ENCODE measurements at places on chromosomes 1 and 21.
A peak's percentile ranks its signal among the peaks of the same experiment; 100 is the strongest.

DNA sequence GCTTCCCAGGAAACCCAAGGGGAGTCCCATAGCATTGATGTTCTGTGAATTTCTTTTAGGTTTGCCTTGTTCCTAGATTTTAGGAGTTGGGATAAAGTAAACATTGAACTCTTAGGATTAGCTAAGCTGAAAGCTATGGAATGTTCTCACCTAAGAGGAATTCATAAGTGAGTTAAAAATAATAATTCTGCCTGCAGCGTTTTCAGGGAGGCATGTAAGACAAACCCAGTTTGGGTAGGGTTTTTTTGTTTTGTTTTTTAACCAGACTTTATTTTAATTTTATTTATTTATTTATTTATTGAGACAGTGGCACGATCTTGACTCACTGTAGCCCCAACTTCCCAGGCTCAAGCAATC, 28.9 kb upstream of the CD101 start:
- no peak for DNase-seq

- DNase-seq, result no peak
Measured at GRCh38 chr1:92820551-92820950, 11.3 kb upstream of the RPL5 start.

DNA sequence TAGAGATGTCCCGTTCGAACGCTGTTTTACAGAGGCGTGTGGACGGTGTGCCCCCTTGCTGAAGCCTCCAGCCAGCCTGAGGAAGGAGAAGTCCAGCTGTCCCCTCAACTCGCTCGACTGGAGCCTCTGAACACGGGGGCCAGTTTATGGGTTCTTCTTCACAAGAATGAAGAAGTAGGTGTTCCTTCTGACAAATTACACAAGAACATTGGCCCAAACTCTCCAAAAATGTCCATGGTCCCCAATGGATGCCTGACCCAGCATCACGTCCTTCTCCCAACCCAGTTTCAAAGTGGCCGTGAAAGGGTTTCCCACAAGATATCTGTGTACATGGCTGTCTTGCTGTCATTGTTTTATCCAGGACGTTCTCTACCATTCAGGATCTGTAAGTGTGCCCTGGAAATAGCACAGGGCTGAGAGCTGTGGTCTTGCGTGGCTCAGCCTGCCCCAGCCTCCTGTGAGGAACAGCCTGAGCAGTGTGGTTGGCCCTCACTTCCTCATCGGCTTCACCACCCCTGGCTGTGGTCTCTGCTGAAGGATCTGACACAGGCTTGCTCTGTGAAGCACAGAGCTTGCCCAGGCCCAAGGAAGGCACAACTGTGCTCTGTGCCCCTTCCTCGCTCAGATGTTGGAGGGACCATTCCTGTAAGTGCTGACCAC, 1.0 kb upstream of the S100B start:
- no peak for DNase-seq

GRCh38 chr1:77797991-77798390, 18.5 kb downstream of the MIGA1 start:
- DNase-seq, result no peak

DNA sequence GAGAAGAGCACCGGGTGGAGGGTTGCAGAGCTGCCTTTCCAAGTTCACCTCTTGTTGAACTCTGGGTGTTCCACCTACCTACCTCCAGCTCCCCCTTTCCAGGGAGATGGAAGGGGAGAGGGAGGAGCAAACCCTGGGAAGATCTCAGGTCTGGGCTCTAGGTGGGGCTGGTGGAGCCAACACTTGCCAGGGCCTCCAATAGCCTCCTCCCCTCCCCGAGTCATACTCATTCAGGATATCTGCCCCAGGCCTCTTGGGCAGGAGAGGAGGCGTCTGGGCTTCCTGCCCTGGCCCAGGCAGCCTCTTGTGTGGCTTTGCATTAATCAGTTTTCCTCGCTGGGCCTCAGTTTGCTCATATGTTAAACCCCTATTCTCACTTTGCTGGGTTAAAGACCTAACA, 13.4 kb downstream of the RAP1GAP start:
- no peak for DNase-seq

GRCh38 chr1:175884369-175884768, 141.0 kb upstream of the TNR start:
- no peak for DNase-seq

GRCh38 chr1:33121728-33122127, 40.8 kb downstream of the AZIN2 start:
- no peak for DNase-seq

GRCh38 chr1:64896551-64896950, 69.8 kb downstream of the JAK1 start:
- no peak for DNase-seq

DNA sequence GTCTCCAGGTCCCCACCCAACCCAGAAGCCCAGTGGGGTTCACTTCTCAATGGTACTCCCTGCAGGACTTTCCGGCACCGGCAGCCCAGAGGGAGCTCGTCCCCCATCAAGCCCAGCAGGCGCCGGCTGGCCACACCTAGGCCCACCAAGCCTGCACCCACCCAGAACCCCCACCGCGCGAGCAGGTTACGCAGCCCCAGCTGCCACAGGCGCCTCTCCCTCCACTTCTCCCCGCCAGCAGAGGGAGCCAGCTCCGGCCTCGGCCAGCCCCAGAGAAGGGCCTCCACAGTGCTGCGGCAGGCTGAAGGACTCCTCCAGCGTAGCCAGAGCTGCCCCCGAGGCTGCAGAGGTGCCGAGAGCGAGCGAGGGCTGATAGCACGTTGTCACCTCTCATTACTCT, 722.3 kb downstream of the PLA2G4A start:
- no peak for DNase-seq

GRCh38 chr1:201551877-201552731, 13.2 kb downstream of the NAV1 start:
- DNase-seq, result no peak

DNA sequence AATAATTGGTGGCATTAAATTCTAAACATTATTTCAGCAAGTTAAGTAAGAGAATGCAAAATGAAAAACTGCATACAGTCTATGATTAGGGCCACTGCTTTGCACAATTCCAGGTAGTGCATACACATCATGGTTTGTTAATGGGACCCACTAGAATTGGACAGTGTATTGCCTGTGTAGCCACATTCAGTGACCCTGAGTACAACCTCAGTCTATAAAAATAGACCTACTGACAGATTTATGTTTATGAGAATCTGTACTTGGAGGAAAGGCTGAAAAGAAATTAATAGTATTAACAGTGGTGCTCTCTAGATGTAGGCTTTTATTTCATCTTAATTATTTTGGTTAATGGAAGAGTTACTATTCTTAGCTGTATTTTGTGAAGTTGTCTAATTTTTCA, 18.8 kb downstream of the UAP1 start:
- DNase-seq, result no peak

GRCh38 chr1:9494936-9495758, 44.1 kb upstream of the SLC25A33 start:
- peak; percentile 56 for DNase-seq

DNA sequence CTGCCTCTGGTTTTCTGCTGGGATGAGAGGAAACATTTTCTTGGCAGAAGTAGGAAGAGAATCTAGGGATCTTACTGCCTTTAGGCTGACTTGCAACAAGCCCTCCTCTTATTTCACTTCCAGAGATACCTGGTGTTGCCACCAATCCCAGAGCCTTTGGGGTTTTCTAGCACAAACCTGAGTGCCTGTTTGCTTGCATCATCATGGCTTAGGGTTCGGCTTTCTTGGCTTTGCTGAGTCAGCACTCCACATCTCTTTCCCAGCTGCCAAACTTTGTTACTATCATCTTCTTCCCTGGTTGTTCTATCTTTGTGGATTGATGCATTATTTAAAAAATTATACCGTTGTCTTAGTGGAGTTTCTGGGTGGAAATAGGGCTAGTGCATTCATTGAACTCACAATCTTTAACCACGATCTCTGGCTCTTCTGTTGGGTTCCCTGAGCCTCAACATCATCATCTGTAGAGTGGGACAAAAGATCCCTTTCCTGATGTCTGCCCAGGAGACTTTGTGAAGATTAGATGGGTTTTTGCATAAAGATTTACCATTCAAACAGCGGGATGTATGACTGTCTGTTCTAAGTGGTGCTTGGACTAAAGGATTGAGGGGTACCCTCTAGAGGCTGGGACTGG, 76.6 kb upstream of the SELENON start:
- no peak for DNase-seq

DNA sequence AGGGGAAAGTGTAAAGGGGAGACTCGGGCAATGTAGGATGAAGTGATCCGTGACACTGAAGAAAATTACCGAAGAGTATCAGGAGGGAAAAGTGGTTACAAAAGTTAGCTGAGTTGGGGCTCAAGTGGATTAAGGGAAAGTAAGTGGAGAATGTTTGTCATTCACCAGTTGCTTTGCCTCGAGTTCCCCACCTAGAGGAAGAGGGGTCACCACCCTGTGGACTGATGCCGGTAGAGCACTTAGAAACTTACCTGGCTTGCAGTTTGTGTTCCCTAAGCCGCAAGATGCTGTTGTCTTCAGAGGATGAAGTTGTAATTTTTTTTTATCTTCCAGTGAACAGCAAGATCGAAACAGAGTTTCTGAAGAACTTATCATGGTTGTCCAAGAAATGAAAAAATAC, 1.0 kb downstream of the PER3 start:
- no peak for DNase-seq

DNA sequence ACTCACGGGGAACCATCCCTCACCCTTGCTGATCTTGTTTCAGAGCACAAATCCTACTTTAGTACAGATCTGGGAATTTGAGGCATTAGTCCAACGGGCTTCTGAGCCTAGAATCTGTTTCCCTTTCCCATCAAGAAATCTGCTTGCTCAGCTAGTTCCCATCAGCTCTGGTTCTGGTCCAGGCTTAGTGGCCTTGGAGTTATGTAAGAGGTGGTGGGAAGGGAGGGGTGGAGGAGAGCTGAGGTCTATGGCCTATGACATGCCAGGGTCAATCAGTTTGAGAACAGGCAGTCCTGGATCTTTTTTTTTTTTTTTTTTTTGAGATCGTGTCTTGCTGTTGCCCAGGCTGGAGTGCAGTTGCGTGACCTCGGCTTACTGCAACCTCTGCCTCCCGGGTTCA, 4.1 kb downstream of the GSTM1 start:
- DNase-seq, result no peak

DNA sequence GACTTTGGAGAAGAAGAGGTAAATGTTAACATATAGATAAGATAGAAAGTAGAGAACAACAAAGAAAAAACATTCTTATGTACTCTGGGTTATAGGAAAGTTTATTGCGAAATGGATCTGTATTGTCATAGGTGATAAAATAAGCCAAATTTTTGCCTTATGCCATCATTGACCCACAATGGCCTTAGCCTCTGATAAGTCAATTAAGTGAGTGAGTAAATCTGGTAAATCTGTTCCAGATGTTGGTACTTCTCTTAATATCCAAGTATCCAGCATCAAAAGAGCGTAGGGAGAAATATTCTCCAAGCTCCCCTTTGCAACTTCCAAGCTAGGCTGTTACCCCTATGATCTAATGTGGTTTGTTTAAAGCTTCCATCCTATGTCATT, 38.3 kb upstream of the CLCA4 start:
- DNase-seq, result no peak

DNA sequence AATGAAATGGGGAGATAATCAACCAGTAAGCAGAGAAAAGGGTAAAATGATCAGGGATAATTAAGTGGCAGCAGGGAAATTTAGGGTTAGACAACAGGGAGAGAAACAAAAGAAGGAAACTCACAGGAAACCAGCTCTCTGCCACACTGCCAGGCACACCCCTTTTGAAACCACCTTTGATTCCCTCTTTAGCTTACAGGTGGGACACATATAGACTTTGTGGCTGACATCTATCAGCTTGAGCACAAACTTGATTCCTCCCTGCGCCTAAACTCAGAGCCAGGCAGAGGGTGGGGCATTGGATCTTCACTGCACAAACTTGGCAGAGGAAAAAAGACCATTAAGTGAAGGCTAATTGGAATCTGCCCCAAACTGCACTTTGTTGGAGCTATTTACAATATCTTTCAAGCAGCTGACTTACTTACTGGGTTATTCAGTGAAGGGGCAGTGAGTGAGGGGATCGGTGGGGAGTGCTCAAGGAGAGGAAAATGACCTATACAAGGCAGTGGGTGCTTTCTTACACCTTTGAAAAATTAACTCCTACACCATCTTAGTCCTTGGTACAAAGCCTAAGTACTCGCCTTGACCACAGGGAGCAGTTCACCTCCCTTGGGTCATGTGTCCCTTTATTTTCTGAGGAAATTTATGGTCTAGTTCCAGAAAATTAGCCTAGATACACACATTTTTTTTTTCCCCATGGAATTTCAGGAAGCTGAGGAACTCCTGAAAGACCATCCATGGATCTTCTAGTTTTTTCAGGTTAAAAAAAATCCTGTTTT, 60.2 kb downstream of the PBX1 start:
- DNase-seq, result no peak

GRCh38 chr1:153358691-153358975, 979 bp downstream of the S100A9 start:
- DNase-seq, result no peak

DNA sequence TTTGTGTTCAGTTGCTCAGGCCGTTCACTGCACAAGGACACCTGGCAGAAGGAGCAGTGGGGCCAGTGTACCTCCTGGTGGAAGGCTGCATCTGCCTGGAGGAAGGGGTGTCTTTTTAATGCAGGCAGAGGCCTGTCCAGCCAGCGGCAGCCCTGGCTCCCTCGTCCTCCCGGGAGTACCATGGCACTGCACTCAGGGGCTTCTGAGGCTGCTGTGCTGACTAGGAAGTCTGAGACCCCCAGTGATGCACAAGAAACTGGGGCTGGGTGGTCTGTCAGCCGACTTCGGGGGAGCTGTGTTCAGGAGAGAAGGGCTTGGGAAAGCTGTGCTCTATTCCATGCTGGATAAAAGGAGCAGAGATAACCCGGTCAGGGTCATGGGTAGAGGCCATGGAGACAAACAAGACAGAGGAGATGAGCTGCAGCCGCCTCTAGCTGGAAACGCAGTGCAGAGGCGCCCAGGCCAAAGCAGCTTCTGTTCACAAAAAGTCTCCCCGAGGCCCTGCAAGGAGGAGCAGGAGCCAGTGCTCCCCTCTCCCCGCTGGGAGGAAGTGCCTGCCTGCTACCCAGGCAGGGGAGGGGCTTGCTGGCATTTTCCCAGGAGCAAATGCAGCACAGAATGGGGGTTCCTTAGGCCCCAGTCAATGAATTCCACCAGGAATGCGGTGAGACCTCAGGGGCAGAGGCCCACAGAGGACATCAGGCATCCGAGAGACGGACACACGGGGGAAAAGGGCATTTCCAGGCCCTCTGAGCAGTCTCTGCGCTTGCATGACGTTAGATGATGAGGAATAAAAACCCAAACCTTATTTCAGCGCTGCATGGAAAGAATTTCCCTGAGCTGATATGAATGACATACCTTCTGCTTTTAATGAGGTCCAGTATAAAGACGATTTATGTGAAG, 17.2 kb upstream of the C2CD2 start:
- no peak for DNase-seq

GRCh38 chr1:12195416-12195815, 28.6 kb downstream of the TNFRSF1B start:
- no peak for DNase-seq

DNA sequence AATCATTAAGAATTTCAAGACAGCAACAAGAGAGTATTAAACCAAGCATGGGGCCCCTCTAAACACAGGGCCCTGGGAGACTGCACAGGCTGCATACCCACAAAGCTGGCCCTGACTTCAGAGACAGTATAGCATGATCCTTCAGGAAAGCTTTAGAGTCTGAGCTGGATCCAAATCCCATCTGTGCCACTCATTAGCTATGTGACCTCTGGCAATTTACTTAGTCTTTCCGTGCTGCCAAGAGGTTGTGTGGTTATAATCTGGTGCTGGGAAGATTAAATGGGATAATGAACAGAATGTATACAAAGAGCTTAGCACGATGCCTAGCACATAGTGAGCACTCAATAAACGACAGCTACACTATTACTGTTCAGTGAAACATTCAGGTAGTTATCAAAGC, 4.0 kb downstream of the PHC2 start:
- no peak for DNase-seq
